ENCODE measurements at places on chromosomes 12 and 14.

DNA sequence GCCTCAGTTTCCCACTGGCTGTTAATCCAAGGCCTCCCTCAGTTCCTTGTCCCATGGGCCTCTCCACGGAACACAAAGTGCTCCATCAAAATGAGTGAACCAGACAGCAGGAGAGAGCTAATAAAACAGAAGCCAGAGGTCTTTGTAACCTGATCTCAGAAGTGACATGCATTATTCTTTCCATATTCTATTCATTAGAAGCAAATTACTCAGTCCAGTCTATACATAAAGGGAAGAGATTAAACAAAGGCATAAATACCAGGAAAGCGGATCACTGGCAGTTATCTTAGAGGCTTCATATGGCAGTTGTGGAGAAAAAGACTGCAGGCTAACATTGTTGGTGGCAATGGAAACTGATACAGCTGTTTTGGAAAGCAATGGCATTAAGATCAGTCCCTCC lies 170.6 kb upstream of the GARIN6 start:
- DNase-seq = no peak

DNA sequence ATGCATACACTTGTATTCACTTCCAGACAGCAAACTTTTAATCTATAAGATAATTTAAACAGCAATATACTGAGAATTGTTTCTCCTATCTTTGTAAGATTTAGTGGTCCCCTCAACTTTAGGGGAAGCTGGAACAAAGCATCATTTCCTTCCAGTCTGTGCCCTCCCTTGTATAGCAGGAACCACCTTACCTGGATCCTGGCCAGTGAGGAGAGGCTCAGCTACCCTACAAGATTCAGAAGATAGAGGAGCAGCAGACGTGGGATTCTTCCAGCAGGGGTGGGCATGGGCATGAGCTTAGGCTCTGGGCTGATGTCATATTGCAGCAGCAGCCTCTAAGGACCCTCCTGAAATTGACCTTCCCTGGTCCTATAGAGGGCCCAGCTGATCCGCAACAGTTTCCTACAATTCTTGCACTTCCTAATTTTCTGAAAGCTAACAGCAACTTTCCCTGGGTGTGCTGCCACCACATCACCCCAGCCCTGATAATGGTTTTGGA lies 21.3 kb downstream of the MOK start:
- no peak for DNase-seq

DNA sequence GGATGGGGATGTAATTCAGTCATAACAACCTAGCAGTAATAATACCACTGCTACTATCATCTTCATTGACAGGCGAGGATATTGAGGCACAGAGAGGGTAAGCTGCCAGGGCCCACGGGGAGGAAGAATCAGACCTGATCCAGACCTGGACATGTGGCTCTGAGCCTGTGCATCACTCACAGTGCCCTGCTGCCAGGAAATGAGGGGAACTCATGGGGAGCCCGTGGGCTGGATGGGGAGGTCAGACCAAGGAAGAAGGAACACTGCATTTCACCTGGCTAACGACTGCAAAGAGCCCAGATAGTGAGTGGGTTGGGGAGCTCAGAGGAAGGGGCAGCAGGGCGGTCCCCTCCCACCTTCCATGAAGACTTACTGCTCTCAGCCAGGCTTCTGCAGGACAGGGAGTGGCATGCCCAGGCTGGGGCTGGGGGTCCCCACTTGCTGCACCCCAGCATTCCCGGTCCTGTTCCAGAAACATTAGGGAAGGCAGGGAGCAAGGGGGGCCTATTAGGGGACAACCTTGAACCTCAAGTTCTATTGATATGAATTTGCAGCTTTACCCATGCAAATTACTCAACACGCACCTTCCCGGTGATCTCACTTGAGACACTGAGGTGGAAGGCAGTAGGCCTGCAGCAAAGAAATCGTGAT lies 37.7 kb downstream of the CALM1 start:
- no peak for DNase-seq

DNA sequence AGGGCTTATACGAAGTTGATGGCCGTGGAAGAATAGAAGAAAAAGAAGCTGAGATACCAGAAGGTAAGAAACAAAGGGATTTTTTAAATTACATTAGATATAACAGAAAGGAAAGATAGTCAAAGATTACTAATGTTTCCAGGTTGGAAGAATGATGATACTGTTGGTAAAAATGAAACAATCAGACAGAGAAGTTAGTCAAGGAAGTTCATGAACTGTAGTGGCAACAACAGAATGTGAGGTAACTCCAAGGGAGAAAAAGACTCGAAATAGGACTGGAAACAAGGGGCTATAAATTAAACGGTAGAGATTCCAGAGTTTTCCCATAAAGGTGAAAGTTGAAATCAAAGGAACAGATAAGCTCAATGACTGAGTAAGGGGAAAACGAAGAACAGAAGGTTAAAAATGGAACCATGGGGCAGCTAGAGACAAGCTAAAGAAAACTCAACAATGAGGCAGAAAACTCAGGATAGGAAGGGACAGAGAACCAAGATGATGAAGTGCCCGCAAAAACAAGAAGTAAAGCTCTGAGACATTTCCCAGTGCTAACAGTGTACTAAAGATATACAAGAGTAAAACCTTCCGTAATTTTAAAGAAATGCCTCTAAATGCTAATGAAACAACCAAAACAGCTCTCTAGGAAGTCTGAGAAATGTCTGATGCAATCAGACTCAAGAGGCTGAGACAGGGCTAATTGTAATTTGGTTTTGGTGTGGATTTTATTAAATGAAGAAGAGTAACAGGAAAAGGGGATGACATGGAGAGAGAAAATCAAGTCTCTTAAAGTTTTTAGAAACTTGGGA lies 70.0 kb downstream of the PPP2R5E start:
- no peak for DNase-seq

DNA sequence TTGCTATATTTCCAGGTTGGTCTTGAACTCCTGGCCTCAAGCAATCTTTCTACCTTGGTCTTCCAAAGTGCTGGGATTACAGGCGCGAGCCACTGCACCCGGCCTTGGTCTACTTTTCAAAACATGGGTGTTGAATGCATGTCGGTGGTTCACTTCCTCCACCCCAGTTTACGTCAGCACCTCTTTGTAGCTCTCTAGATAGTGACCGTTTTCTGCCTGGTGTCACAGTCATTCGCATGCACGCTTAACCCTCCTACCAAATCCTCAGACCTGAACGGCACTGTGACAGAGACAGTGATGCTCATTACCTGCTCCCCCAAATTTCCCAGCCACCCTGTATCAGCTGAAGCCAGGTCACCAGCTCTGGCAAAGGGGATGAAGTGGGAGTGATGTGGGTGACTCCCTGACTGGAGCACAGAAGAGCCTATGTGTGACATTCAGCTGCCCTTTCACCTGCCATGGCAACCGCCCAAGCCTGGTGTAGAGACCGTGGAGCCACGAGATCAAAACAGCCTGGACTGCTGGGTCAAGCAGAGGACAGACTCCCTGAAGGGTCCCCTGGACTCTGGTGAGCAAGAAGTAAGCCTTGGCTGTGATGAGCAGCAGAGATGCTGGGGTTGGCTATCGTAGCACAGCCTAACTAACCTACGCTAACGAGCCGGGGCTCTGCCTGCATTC lies 66.2 kb upstream of the GPR68 start:
- DNase-seq = no peak

DNA sequence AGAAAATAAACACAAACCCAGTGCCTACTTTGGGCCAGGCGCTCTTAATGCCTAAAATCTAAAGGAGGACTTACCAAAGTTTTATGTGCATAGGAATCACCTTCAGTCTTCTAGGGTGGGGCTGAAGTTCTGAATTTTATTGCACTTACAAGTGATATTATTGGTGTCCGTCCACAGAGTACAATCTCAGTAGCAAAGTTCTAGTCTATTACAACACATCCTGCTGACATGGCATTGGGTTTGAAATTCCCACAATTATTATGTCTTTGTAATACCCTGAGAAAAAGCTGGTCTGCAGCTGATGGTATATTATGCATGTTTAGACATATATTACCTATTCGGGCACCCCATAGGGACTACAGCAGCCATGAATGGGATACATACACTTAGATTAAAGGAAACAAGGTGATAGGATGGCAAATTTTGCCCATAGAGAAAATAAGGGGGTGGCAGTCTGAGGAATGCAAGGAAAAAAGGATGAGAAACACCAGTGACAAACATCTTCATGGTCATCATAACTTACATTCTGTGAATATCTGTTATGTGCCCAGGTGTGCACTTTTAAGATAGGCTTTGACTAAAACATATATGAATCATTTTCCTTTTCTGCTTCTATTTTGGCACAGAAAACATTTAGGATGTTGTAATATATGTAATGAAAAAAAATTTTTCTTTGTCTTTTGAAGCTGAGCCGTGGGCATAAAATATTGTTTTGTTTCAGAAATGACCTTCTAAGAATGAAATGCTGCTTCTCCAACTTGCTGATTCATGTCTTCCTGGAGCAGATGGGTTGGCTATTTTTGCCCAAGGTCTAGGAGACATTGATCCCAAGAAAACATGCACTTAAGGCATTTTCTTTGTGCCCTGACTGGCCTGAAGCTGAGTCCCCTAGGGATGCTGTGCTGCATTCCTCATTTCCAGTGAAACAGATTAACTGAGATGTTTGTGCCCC lies 27.2 kb upstream of the ALG10 start:
- DNase-seq = no peak

GRCh38 chr12:46154221-46154985 lies 114.4 kb downstream of the SLC38A1 start:
- DNase-seq = no peak

Measured in NCI-H2029 treated with DMSO at 0.1 percent for 48 hours (cell line).